Substantia nigra (tissue), 51 donors: ENCODE measurements at places on chromosomes 4 and X.

GRCh38 chr4:13240066-13240465 lies 244.1 kb downstream of the RAB28 start:
- DNase-seq = no peak

DNA sequence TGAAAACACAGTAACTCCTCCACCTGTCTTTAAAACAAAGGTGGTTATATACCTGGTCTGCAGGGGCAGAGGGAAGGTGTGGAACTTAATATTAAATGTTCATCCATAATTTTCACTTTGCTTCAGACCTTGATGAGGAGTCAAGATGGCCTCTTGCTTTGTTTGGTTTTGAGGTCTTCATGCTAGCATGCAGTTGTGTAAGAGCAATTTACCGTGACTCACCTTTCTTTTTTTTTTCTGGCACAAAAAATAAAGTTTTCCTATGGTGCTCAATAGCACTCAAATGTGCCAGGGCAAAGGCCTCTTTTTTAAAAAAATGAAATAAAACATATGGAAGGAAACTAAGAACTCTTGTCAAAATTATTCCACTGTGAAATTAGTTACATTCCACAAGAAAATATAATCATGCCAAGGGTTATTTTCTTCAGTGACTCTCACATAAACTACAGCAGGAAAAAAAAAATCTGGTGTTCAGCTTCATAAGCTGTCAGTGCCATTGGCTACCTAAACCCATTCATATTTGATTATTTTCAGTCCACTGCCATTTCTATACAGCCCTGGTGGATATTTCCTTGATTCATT lies 128.2 kb downstream of the SLC7A11 start:
- DNase-seq = no peak

DNA sequence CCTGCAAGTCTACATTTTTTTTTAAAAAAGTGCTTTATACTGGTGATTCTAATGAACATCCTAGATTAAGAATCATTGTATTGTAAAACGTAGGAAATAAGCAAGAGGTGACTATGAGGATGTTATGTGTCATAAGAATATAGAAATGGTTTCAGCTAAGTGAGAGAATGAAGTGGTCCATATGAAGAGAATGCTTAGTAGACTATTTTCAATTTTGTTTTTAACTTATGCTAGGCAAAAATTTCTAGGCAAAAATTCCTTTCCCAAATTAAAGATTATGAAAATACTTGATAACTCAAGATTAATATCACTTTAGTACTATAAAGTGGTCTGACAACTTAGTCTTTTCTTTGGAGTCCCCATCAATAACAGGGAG lies 825 bp downstream of the DYNLT3 start:
- no peak for DNase-seq

- no peak for DNase-seq
These were observed 29.2 kb downstream of the AGA start for GRCh38 chr4:177413076-177413475.

DNA sequence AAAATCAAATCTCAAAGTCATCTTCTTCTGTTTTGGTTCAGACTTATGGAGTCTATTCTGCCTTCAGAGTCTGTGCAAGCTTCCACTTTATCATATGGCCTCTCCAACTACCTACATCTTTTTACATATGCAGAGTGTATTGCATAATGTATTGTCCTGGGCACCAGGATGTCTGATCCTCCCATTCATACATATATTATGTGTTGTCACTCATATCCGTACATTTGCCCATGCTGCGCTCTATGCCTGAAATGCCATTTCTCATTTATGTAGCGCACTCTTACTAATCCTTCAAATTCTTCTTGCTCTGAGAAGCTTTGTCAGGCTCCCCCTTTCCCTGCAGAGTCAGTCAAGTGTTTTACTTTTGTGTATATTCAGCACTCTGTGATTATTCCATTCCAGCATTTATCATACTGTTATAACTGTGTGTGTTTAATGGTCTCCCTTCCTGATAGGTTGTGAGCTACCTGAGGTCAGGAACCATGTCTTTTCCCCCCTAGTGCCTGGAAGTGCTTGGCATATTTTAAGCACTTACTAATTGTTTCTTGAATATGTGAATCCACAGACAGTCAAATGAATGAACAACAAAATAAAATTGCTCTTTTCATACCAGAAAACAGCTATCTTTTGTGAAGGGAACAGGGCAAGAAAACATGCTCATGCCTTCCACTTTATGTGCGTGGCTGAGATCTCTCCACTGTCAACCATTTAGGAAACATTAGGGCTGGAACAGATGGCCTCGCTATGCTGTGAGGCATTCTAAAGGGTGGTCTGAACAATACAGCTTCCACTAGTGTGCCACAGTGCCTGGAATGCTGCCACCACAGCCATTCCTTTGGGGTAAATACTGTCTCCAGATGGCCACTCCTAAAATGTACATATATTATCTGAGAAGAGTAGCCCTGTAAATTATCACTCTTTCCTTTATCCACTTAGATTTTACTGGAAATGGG lies 81.8 kb downstream of the GLUD2 start:
- no peak for DNase-seq

DNA sequence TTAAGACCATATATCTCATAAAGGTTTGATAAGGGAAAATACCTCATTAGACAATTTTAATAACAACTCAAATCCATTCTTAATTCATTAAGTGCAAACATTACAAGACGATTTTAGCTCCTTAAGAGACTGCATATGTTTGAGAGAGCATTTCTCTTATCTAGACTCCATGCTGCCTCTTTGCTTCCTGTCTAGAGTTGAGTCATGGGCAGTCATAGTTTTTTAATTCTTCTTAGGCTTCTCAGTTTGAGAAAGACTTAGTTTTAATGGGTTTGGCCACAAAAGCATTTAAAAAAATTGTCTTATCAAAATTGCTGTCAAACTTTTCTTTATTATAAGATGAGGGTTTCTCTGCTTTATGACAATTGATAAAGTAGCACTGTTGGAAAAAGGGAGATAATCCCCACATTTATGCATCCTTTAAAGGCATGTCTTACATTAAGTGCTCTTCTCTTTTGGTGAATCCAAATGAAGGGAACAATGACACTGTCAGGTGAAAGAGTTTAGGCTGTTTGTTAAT lies 713.4 kb downstream of the PCDH18 start:
- no peak for DNase-seq

- no peak for DNase-seq
These were observed 108.5 kb upstream of the WDR1 start for GRCh38 chr4:10225096-10225495.

GRCh38 chr4:16969696-16970135 lies 71.3 kb upstream of the LDB2 start:
- DNase-seq = no peak

GRCh38 chr4:31234901-31235300 lies 514.7 kb downstream of the PCDH7 start:
- DNase-seq = no peak

DNA sequence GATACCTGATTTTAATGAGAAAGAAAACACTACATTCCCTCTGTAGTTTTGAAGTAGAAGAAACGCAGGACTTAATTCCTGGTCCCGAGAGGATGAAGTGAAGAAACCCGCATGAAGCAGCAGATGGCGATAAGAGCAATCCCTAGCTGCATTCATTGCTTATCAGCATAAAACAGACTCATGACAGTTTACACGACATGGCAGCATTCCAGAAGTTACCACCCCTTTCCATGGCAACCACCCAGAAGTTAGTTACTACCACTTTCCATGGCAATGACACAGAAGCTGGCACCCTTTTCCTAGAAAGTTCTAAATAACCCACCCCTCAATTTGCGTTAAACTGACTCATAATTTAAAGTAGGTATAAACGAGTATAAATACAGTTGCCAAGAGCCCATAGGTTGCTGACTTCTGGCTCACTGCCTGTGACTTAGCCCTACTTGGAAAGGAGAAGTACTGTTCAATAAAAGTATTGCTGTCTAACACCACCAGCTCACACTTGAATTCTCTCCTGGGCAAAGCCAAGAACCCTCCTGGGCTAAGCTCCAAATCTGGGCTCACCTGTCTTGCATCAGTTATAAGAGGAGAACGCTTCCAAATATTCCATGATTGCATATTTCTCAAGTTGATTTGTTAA lies 5.5 kb upstream of the XAGE2 start:
- DNase-seq = no peak

- DNase-seq = no peak
These were observed 194.9 kb downstream of the ADAMTS3 start for GRCh38 chr4:72374159-72374558.

DNA sequence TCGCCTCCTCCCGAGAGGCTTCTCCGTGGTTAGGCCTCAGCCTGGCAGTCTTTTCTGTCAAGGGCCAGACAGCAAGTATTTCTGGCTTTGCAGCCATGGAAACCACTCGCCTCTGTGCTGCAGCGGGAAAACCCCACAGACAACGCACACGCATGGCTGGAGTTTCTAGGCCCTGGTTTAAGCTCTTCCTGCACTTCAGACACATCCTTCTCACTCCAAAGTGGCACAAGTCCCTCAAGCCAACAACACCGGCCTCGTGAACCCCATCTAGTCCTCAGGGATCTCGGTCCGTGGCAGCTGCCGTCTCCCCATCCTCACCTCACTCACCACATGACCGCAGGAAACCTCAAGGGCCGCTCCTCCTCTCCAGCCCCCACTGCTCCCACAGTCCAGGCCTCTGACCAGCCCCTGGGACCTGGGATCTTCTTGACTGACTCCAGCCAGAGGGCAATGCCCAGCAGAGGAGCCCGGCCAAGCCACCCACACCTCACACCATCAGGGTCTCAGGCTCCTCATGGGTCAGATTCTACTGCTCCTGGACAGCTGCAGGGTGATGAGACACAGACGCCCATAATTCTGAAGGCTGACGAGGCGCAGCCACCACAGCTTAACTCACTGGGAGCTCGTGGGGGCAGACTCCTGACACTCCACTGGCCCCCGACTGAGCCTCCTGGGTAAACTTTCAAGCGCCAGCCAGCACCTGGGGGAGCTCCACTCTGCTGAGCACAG lies 21.7 kb downstream of the LETM1 start:
- no peak for DNase-seq

DNA sequence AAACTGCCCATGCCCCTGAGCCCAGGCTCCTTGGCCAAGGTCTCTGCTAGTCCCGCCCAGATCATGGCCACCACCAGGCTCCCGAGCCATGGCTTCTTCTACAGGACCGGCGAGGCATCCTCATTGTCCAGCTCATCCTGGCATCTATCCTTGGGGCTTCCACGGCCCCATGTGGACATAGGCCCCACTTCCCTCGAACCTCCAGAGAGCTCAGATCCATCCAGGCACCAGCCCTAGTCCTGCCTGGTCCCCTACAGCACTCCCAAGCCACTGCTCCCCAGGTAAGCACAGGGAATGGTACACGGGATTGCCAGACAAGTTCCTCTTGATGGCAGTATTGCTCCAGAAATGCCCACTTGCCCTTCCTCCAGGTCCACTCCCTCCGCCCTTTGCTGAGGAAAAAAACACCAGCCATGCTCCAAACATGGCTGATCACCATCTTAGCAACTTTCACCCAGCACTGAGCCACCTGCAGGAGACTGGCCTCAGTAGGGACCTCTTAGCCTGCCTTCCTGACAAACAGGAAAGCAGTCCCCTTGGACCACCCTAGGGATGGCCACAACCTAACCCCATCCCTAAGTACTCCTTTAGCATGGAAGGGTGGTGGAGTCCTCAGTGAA lies 272.1 kb upstream of the AGTR2 start:
- DNase-seq = peak; percentile 20
